MCF 10A (cell line): ENCODE measurements at places on chromosomes 16 and 17. TPM values are rescaled to one million over a fixed set of nuclear protein-coding genes. Genes with fewer than 3 reads are reported as not detected.

The ZNF205 gene
- 11.8 and 12.1 TPM in 2 replicates for total RNA-seq

The SLC43A2 gene
- total RNA-seq, result 3.1 and 5.6 TPM in 2 replicates

The GUCY2D gene
- total RNA-seq, result not detected in 2 replicates

The GNAO1 gene
- 0.44 TPM in 1 of 2 replicates, not detected in the other for total RNA-seq

The KRTAP4-1 gene
- not detected in 2 replicates for total RNA-seq
